Mesenteric fat pad (tissue), 1 donor: ENCODE measurements at places on chromosomes 1 and 21.

GRCh38 chr1:62794053-62794452 lies 10.1 kb downstream of the ATG4C start:
- DNase-seq, result no peak

- DNase-seq, result no peak
Measured at GRCh38 chr1:30360753-30361152, 362.6 kb downstream of the MATN1 start.

GRCh38 chr1:20051218-20051829 lies 18.7 kb upstream of the PLA2G5 start:
- DNase-seq, result no peak

DNA sequence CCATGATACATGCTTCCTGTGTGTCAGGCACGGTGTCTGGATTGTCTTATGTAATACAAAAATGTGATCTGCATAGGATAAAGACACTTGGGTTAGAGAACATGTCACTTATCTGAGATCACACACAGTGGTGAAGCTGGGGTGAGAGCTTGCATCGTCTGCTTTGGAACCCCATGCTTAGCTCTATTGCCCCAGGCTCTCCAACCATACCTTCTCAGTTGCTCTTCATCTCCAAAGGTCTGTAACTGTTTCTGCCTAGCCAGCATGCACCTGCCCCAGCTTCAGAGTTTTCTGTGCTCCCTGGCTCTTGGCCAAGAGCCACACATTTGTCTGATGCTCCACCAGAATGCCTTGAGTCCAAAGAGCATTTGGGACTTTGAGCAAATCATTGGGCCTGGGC lies 93.9 kb upstream of the COG2 start:
- DNase-seq, result no peak

DNA sequence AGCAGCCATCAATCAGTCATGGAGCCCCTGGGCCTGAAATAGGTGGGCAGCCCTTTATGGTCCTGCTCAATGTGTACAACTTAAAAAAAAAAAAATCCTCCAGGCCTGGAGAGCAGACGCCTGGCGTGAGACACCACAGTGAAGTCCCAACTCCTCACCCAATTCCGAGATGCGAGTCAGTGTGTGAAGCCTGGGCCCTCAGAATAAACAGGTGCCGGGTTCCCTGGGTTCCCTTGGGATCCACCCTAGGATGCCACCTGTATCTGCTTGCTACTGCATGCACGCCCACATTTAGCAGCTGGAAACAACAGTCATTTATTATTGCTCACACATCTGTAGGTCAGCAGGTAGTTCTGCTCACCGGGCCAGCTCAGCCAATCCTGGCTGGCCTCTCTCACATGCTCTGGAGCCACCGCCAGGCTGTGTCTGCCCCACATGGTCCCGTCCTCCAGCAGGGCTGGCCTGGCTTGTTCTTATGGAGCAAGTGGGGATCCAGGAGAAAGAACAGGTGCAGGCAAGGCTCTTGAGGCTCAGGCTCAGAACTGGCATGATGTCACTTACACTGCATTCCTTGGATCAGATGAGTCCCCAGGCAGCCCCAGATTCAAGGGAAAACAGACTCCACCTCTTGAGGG lies 172.7 kb downstream of the NPHP4 start:
- DNase-seq, result no peak

- no peak for DNase-seq
Measured at GRCh38 chr1:15188130-15188524, 34.6 kb downstream of the TMEM51 start.
